Right renal cortex interstitium (tissue), 3 donors: ENCODE measurements at places on chromosomes 1 and 21.

- DNase-seq, result no peak
Measured at GRCh38 chr1:70656361-70656760, 245.3 kb downstream of the CTH start.

DNA sequence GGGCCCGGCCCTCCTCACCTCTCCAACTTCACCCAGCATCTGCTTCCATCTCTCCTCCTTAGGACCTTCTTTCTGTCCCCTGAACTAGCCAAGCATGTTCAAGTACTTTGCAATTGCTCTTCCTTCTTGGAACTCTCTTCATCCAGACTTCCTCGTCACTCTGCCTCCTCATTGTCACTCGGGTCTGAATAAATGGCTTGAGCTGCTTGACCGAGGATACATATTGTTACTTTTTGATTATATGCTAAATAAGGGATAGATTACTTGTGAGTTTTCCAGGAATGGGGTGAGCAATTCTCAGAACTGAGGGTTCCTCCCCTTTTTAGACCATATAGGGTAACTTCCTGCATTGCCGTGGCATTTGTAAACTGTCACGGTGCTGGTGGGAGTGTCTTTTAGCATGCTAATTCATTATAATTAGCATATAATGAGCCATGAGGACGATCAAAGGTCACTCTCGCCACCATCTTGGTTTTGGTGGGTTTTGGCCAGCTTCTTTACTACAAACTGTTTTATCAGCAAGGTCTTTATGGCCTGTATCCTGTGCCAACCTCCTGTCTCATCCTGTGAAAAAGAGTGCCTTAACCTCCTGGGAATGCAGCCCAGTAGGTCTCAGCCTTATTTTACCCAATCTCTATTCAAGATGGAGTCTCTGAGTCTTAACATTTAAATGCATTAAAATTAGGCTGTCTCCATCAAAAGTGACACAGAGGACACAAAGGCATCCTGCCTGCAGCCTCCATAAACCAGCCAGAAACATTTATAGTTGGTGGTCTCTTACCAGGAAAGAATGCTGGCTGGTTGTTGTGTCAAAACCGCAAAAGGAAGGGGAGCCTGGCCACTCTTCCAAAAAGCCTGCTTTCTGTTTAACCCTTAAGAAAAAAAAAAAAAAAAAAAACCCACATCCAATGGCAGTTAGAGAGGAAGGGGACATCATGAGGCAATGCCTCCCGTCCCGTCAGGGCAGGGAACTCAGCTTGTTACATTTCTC is 179.3 kb downstream of the KAZN start:
- no peak for DNase-seq

DNA sequence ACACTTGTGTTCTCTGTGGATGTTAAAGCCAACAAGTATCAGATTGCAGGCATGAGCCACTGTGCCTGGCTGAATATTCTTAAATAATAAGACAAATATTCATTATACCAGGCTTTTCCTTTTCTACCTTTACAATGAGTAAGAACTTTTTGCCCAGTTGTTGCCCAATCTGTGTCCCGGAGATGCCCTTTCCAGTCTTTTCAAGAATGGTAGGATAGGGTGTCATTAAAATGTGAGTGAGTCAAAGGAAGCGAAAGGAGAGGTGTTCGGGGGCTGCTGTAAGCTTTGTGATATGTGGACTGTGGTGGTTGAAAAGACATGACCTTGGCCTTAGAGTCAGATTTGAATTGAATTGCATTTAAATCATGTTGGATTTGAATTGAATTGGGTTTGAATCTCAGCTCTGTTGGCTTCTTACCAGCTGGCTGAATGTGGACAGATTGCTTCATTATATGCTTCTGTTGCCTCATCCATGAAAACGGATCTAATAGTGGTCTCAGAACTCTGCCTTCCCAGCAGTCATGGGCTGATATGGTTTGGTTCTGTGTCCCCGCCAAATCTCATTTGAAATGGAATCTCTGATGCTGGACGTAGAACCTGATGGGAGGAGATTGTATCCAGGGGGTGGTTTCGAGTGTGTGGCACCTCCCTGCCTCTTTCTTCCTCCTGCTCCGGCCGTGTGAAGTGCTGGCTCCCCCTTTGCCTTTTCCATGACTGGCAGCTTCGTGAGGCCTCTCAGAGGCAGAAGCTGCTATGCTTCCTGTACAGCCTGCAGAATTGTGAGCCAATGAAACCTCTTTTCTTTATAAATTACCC is 22.7 kb upstream of the AADACL3 start:
- no peak for DNase-seq

DNA sequence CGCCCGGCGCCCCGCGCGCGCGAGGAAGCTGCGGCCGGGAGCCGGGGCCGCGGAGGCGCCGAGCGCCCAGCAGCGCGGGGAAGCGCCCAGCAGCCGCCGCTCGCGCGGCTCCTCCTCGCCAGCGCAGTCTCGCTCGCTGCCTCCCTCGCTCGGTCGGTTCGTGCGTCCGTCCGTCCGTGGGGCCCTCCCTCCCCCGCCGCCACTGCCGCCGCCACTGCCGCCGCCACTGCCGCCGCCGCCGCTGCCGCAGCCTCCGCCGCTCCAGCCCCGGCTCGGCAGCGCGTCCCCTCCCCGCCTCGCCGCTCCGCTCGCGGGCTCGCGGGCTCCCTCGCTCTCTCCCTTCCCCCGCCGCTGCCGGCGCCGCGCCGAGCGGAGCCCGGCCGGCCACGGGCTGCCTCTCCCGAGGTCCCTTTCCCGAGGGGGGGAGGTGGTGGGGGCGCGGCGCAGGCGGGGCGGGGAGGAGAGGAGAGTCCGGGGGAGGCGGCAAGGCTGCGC is at the start of gene KCND3:
Gene KCND3, minus strand, starts transcription at position 138 of the 495 bp plus-strand sequence.
- DNase-seq, result no peak

- peak; percentile 25 for DNase-seq
Measured at GRCh38 chr1:30966690-30967369, 58.3 kb upstream of the SDC3 start.
